ENCODE measurements at places on chromosomes 4 and X.

DNA sequence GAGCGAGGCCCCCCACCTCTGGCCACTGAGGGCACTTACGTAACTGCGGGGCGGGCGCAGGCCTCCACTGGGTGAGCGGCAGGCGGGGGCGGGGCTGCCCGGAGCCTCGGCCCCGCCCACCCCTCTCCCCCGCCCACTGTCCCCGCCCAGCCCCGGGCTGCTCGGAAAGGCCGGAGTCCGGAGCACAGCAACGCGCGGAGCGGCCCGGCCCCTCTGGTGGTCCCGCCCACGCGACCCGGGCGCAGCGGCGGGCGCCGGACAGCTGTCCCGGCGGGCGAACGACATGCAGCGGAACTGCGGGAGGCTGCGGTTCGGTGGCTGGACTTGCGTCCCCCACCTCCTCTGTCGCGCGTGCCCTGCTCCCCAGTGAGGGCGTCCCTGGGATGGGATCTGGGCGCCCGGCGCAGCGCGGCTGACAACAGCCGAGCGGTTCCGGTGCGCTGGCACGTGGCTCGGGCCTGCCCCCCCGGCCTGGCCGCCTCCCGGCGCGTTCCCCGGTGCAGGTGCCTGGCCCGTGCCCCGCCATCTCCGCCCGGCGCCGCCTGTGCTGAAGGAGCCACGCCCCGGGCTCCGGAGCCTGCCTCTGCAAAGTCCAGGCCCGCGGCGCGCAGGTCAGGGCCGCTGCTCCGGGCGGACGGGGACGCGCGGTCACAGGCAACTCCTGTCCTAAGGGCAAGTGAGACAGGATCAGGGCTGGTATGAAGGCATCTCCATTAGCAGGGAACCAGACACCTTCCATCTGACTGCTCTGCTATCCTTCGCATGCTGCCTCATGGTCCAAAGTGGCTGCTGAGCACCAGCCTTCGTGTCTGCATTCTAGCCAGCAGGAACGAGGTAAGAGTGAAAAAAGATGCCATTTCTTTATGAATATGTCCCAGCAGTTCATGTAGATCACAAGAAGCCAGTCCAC lies 21.8 kb upstream of the JAKMIP1 start:
- no peak for DNase-seq

DNA sequence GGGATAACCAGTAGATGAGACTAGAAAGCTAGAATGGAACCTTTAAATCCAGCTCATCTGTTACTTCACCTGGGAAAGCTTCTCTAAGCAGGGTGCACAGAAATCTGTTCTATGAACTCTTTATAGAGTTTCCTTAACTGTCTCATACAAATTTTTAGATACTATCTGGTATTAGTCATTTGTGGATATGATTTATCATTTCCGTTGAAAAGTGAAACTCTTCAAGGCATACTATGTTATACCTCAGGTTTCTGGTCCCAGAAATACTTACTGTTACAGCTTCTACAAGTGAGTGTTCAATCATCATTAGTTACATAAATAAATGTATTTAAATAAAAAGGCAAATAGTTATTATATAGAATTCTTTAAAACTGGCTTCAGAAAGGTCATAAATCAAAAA lies 298.3 kb upstream of the AGA start:
- no peak for DNase-seq

DNA sequence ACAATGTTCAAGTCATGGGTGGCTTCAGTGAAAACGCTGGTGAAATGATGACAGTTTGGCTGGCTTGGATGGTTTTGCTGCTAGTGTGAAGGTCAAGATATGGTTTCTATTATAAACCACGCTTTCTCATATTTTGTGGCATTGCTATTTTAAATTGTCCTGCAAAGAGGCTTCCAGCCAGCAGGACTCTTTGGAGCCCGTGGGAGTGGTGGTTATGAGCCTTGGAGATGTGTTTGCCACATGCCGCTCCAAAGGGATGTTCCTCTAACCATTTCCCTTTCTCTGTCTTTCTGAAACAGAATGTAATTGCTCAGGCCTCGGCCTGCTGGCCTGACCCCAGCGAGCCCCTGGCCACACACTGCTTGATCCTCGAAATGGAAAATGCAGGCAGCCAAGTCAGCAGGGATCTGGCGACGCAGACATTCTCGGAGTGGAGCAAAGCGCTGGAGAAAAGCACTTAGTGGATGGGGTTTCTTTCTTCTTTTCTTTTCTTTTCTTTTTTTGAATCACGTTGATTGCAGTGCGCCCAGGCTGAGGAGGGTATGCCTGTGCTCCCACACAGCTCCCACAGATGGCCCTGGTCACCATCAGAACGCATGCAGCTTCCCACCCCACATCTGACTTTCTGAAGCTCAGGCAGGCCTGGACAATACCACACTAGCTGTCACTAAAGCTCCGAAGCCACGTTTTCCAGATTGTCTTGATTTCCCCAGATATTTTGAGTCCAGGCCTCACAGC lies 114.0 kb downstream of the ENPP6 start:
- DNase-seq = no peak

- no peak for DNase-seq
These were observed 763.0 kb downstream of the DMD start for GRCh38 chrX:32448320-32448719.

DNA sequence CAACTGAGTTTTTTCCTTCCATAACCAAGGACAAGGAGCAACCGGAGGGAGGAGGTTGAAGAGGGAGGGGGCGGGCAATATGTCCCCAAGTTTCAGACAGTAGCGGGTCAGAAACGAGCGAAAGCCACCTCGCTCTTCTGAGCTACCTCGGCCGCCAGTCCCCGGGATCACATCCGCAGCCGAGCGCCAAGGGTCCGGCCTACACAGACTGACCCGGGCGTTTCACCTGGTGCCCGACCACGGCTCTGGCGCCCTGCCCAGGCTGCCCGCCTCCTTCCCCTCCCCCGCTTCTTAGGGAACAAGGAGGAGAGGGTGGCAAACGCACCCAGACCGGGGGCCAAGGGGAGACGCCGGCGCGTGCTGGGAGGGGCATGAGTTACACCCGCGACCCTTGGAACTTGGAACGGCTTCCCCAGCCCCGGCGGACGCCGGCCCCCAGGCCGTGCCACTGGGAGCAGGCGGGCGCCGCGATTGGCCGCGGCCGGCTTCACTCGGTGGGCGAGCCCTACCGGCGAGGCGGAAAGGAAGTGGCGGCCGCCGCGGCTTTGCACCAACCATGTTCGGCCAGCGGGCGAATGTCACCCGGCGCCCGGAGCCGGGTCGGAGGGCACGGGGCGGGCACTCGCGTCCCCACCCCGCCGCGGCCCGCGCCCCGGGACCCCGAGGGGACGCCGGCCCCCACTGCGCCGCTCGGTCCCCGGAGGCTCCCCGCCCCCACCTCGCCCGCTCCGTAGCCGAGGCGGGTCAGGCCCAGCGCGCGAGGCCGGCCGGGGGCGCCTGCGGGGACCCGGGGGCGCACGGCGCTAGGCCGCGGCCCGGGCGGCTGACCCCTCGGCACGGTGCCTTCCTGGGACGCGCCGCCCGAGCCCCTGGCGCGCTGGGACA lies 1.5 kb downstream of the IRF2 start:
- DNase-seq = peak; percentile 70
